ENCODE measurements at places on chromosomes 13 and 19. TPM values are rescaled to one million over a fixed set of nuclear protein-coding genes. Genes with fewer than 3 reads are reported as not detected.
A peak's percentile ranks its signal among the peaks of the same experiment; 100 is the strongest.

DNA sequence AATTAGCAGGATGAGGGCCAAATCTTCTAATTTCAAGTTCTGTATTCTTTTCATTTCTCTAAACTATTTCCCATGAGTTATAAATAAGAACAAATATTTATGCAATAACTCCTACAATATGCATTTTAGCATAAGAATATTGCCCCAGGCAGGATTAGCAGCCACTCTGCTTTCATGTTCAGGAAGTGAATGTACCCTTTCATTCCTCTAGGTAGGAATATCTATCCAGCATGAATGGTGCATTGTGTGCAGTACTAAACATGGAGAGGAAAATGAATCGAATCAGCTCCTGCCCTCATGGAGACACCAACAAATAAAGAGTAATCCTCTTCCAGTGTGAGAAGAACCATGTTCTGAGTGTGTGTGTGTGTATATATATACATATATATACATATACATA lies 41.0 kb downstream of the LHFPL6 start:
- ATAC-seq = no peak

GRCh38 chr19:10815007-10815536 lies 20.9 kb downstream of the TMED1 start:
- no peak for ATAC-seq

Gene LYPD5
- 18.0 TPM for total RNA-seq

DNA sequence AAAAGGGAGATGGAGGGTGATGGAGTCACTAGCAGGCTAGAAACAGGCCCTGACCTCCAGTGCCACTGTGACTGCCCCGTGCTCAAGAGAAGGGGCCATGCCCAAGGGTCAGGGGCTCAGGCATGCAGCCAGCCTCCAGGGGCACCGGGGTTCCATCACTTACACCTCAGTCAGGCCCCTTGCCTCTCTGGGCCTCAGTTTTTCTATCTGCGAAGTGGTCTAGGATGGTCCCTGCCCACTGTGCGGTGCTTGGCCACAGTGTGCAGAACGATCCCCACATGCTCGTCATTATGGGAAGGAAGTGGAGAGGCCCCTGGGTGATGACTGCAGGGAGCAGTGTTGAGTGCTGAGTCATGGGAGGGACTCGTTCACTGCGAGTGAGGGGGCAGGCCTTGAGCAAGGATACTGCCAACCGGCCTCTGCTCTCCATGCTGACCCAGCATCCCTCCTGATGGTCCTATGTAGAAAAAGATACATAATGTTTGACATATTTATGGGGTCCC lies 23.1 kb downstream of the TMED1 start:
- no peak for ATAC-seq

Gene ZNF808
- total RNA-seq = 10.0 TPM

GRCh38 chr13:37192956-37193355 lies 87.5 kb upstream of the CSNK1A1L start:
- ATAC-seq = no peak

- ATAC-seq = peak; percentile 64
These were observed 17.9 kb upstream of the TINCR start for GRCh38 chr19:5585461-5586299.

Gene PLIN4
- total RNA-seq = 0.96 TPM

DNA sequence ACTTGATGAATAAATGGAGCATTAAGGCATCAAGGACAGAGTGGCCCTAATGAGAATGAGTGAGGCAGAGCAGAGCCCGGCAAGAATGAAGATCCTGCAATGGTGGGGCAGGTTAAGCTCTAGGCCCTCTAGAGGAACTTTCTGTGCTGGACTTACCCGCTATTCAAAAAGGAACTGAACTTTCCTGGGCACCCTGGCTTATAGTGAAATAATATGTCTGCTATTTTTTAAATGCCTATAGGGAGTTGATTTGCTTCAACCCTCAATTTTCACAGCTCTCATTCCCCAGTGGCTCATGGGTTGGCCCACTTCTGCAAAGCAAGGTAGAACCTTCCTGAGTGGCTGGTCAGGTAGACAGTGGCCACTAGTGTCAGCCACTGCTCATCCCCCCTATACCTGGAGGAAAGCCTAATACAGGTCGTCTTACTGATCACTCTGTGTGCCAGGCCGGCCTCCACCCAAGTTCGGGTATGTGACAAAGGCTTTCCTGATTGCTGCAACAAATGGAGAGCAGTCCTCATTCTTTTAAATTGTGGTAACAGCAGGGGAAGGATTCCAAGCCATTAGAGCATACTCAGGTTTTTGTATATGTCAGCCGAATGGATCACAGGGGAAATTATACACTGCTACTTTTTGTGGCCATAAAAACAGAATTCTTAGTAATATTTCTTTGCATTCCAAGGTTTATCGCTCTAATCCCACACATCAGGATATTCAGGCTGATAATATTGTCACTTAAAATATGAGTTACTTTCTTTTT lies 103.0 kb downstream of the KL start:
- ATAC-seq = no peak

DNA sequence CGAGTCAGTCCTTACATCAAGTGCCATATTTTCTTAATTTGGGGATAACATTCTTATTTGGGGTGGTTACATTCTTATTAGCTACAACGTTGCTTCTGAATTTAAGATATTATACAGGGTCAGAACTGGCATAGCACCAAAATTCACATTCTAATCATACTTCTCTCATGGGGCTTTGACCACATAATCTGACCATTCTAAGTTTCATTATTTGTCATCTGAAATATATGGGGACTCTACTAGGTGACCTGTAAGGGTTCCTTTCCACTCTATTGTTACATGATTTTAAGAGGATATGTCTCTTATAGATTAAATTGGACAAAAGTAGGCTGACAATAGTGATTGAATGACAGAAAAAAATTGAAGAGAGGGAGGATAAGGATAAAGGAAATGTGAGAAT lies 536.5 kb downstream of the KCTD12 start:
- no peak for ATAC-seq

Gene TMEM221
- total RNA-seq = not detected

Gene GFY
- not detected for total RNA-seq

Gene KLC3
- 17.5 TPM for total RNA-seq

DNA sequence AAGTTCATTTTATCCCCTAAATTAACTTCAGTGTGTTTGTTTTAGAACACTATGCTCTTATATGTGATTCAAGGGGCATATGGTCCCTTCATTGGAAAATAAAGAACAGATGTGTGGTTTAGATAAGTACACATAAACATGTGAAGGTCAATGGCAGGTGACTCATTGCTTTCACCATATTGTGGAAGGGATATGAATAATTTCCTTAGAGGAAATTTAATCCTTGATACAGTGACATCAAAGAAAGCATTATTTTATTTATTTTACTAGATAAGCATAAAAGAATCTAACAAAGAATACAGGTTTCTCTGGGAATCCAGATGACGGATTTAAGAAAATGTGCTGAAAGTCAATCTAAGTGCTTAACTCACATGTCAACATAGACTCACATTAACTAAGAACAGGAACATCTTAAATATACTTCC lies 373.5 kb downstream of the KCTD12 start:
- ATAC-seq = peak; percentile 55

DNA sequence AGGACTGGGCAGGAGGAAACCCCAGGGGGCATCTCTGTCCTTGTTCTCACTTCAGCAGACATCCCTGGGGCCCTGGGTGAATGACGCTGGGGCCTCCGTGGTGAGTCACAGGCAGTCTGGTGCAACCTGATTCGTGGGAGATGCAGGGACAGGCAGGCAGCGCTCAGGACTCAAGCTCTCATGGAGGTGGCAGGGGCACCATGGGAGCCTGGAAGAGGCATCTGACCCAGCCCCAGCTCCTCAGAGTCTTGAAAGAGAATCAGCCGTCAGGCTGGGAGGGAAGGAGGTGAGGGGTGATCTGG lies 14.0 kb upstream of the PTOV1 start:
- no peak for ATAC-seq

- no peak for ATAC-seq
These were observed 72.2 kb upstream of the WASF3 start for GRCh38 chr13:26485288-26485687.

Gene TRIM28
- total RNA-seq = 204 TPM

DNA sequence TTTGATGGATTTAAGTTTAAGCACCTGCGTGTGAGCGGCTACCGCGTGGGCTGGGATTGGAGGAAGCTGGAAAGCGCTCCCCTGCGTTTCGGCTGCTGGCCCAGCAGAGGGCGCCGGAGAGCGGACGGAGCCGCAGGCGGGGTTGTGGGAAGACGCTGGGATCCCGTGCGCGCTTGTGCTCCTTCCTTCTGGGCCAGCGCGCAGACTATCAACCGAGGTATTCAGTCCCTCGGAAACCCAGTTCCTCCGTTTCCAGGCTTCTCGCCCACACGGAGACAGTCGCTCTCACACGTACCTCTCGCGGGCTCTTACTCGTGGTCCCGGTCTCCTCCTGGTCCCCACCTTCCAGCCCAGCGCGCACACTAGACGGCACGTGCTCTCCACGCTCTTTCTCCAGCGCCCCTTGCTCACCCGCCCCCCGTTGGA lies 28.8 kb downstream of the EPN1 start:
- peak; percentile 11 for ATAC-seq

GRCh38 chr13:50970956-50971355 lies 61.4 kb downstream of the RNASEH2B start:
- ATAC-seq = no peak

DNA sequence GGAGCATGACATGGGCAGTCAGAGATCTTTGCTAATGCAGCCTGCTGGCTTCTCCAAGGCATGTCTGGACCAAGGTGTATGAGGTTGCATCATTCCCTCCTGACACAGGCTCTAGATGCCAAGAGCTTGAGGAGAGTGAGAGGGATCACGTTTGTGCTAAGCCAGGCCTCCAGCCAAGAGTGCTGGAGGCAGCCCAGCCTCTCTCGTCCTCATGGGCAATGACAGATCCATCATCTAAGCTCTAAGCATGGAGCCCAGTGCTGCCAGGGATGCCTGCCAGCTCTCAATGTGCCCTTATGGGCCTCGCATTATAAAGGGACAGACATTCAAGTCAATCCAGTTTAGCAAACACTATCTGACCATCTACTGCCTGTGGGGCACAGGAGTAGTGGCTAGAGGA lies 136.3 kb upstream of the VSTM2B start:
- ATAC-seq = peak; percentile 60

Gene ZIM2
- total RNA-seq = not detected

DNA sequence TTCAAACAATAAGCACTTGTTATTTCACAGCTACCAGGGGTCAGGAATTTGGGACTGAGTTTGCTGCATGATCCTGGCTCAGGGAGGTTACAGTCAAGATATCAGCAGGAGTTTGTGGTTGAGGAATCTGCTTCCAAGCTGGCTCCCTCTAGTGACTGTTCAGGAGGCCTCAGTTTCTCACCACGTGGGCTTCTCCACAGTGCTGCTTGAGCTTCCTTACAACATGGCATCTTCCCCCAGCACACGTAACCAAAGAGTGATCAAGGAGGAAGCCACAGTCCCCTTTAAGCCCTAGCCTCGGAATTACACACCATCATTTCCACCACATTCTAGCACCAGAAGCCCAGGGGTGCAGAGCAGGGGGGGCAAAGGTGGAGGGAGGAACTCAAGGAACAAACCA lies 28.8 kb downstream of the CELF5 start:
- no peak for ATAC-seq

- ATAC-seq = no peak
These were observed 804 bp downstream of the ZNF708 start for GRCh38 chr19:21328406-21328805.

Gene ZNF121
- 28.0 TPM for total RNA-seq

GRCh38 chr13:75960538-75960994 lies 324.4 kb downstream of the LMO7 start:
- no peak for ATAC-seq

Gene CGB5
- not detected for total RNA-seq

DNA sequence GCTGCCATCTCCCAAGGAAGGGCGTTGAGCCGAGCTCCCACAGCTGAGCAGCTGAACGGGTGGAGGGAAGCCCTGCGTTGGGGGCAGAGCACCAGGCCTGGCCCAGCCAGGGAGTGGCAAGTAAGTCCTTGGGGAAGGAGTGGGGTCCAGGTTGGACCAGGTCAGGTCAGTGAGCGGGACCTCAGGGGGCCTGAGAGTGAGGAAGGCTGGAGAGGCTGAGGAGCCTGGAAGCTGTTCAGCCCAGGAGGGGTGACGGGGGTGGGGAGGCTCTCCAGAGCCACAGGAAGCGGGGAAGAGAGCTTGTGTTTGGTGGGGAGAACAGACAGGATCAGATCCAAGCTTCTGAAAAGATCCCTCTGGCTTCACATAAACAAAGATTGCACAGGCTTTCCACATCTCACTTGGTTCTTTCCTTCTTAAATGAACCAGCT lies 55.4 kb upstream of the ATP12A start:
- ATAC-seq = no peak

DNA sequence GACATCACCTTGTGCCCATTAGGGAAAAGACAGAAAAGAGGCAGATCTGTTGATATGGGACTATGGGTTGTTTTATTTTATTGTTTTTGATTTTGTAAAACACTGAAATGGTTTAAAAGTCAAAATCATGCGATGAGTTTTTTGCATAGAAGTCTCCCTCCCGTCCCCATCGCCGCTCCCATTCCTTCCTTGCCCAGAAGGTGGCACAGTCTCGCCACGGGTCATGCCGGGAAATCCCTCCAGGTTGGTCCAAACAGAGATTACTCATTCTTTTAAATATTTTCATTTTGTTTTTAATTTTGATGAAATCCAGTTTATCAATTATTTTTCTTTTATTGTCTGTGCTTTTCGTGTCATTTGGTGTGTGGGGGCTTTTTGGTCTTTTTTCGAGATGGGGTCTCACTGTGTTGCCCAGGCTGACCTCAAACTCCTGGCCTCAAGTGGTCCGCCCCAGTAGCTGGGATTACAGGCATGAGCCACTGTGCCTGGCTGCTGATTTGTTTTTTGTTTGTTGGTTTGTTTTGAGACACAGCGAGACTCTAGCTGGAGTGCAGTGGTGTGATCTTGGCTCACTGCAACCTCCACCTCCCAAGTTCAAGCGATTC lies 9.2 kb downstream of the PGPEP1 start:
- peak; percentile 58 for ATAC-seq

Gene ZNF66
- total RNA-seq = 2.4 TPM

Gene SIAH3
- total RNA-seq = 0.04 TPM

- ATAC-seq = peak; percentile 95
These were observed 28.7 kb downstream of the CYP4F2 start for GRCh38 chr19:15869109-15869555.

GRCh38 chr13:60838581-60838980 lies 441.6 kb downstream of the TDRD3 start:
- ATAC-seq = no peak

Gene P2RY11
- 4.8 TPM for total RNA-seq

Gene MATK
- total RNA-seq = 0.24 TPM

GRCh38 chr13:26996965-26997752 lies 174.5 kb downstream of the USP12 start:
- peak; percentile 62 for ATAC-seq

DNA sequence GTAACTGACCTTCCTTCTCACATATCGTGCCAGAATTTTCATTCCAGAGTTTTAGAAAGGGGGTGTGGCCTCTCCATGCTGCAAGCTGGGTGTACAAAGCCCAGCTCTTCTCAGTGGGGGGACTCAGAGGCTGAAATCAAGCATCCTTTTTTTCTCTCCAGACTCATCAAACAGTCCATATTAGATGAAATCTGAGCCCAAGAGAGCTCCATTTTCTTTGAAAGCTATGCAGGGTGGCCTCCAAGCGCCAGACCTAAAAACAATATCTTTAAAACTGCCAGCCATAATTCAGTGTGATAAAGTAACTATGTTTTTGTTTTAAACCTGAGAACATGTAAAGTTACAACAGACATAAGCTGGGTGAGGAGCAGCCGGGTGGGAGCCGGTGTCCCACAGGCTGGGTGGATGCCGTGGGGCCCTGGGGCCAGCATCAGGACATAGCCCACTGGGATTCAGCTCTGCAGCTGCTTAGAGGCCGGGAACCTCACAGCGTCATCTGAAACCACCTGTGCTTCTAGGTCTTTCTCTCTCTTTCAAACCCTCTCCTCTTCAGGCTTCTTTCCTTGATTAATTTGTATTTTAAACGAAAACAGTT lies 249.2 kb downstream of the ZNF536 start:
- no peak for ATAC-seq

- peak; percentile 53 for ATAC-seq
These were observed 62.8 kb upstream of the DIAPH3 start for GRCh38 chr13:60226507-60226906.

Measured in esophagus mucosa (tissue), 1 donor.